Airway epithelial cell (primary cell): ENCODE measurements at places on chromosomes 4 and X. TPM values are rescaled to one million over a fixed set of nuclear protein-coding genes. Genes with fewer than 3 reads are reported as not detected.

Gene NLGN4X
- not detected in 2 replicates for total RNA-seq

Gene FGB
- total RNA-seq = not detected in 2 replicates

Gene CWH43
- total RNA-seq = 9.9 and 10.6 TPM in 2 replicates

Gene PIM2
- total RNA-seq = 7.5 and 14.6 TPM in 2 replicates

Gene NDNF
- 0.09 TPM in 1 of 2 replicates, not detected in the other for total RNA-seq

Gene DOK7
- 3.4 and 3.6 TPM in 2 replicates for total RNA-seq

Gene DCAF8L2
- not detected in 2 replicates for total RNA-seq

Gene FGFR3
- 120 TPM in 2 replicates for total RNA-seq
